ENCODE measurements at places on chromosomes 4 and X.
A peak's percentile ranks its signal among the peaks of the same experiment; 100 is the strongest.

- peak; percentile 13 for DNase-seq
Measured at GRCh38 chrX:47146121-47146935, 1.3 kb downstream of the RBM10 start.

DNA sequence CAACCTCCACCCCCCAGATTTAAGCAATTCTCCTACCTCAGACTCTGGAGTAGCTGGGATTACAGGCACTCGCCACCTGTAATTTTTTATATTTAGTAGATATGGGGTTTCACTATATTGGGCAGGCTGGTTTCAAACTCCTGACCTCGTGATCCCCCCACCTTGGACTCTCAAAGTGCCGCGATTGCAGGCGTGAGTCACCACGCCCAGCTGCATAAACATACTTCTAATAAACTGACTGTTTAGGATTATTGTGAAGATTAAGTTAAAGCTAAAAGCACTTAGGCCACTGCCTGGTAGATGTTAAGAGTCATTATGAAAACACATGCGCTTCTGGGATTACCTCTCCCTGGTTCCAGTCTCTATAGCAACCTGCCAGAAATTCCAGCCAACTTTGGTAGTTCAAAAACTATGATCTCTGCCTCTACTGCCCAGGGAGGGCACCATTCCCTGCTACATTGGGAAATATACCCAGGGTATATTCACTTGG, 30.2 kb upstream of the GRIA3 start:
- DNase-seq: no peak

DNA sequence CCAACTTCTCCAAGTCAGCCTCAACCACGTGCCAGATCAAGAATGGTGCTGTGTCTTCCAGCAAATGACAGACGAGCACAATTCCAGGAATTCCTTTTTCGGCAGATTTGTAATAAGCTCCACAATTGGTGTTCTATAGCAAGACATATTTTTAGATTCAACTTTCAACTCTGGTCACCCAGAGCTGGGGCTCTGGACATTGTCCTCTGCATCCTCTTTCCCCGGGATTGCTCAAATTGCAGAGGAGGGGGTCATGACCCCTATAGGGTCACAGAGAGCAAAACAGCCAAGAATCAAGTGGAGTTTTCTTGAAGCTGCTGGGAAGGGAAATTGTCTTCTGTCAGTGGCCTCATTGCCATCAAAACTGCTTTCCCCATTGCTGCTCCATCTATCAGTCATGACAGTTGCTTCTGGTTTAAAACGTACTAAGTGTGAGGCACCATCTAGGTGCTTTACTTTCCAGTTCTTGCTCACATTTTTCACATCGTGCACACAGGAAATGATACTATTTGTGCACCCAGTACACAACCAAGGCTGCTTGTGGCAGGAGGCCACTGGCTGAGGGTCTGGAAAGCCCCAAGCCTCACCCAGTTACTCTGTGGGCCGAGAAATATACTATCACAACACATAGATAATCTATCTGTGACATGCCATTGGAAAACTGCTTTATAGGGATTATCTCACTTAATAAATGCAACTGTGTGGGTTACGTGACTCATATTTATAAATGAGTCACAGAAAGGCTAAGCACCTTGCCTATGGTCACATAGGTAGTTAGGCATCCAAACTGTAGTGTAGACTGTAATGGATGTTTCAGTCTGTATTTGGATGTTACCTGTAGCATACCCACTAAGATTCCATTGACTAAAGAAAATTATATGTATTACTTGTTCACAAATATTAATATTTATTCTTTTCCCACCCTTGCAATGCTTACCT, 91.7 kb upstream of the PHOX2B start:
- DNase-seq: no peak

DNA sequence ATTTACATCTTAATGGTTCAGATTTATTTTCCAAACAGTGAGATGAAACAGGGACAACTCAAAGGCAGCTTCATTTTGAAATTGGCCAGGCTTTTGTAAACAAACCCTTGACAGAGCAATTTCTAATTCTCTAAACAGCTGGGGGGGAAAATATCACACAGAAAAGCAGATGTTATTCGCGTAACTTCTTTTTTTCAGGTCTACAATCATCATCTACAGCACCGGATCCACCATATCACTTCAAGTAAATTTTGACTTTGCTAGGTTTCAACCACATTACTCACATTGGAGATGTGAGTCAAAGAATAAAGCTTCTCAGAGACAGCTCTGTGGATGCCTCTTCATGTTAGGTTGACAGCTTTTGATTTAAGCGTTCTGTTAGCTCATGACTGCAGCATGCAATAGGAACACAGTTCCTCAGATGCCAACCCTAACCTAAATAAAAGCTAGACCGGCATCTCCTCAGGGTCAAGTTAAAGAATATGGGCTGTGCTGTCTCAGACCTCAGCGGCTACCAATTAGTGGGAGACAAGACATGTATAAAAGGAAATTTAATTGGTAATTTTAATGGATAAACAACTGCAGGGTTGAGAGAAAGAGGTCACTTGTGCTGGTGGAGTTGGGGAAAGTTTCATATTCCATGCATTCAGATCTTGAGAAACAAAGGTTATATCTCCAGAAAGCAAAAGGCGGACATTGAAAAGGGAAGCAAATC, 26.8 kb downstream of the AMELX start:
- no peak for DNase-seq

GRCh38 chr4:68954126-68954525, 2.5 kb upstream of the UGT2A3 start:
- DNase-seq: no peak

- DNase-seq: no peak
Measured at GRCh38 chrX:8851231-8851886, 50.2 kb upstream of the FAM9A start.

DNA sequence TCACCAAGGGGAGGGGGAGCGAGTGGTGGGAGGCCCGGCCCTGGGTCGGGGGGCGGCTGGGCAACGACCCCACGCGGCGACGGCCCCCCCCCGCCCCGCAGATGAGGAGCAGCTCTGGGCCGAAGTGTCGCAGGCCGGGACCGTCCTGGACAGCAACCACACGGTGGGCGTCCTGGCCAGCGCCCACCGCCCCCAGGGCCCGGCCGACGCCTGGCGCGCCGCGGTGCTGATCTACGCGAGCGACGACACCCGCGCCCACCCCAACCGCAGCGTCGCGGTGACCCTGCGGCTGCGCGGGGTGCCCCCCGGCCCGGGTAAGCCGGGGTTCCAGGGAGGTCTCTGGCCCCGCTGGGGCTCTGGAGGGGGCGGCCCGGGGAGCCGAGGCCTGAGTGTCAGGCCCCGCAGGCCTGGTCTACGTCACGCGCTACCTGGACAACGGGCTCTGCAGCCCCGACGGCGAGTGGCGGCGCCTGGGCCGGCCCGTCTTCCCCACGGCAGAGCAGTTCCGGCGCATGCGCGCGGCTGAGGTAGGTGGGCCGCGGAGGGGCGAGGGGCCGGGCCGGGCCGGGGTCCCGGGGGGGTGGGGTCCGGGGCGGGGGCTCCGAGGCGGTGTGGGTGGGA, 8.7 kb upstream of the FGFRL1 start:
- no peak for DNase-seq

DNA sequence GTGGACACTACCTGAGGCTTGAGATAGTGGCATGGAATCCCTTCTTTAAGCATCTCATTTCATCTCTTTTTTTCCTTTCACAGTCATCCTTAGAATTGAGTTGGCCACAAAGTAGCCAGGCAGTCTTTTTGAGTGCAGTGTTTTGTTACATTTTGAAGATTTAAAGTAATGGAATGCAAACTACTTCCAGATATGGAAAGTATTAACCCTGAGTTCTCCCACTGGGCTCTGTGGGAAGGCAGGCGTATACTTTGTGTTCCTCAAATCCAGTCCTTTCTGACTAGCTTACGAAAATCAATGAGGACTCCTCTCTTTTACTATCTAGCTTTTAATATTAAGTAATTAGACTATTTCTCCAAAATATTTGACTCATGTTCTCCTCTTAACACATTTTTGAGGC, 29.9 kb downstream of the PCDH10 start:
- DNase-seq: no peak

DNA sequence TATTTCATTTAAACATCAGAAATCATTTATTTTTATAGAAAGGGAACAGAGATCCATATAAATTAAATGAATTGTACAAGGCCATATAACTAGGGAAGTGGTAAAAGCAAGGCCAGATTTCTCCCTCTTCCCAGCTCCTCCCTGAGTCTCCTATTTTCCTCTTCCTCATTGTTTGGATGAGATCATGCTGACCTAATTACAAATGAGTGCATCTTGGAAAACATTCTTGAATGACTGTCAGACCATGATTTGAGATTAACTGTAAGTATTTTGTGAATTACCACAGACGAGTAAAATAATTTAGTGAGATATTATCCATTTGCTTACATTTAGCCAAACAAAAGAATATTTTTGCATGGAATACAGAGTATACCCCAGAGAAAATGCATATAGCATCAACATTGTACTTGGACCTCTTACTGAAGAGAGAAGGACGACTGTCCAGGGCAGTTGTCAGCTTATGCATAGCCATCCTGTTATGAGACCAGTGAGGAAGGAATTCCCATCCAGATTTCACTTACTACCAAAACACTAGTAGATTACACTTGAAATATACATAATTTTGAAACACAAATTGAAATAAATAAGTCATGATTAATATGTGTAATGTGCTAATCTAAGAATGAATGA, 47.3 kb downstream of the SLAIN2 start:
- no peak for DNase-seq

DNA sequence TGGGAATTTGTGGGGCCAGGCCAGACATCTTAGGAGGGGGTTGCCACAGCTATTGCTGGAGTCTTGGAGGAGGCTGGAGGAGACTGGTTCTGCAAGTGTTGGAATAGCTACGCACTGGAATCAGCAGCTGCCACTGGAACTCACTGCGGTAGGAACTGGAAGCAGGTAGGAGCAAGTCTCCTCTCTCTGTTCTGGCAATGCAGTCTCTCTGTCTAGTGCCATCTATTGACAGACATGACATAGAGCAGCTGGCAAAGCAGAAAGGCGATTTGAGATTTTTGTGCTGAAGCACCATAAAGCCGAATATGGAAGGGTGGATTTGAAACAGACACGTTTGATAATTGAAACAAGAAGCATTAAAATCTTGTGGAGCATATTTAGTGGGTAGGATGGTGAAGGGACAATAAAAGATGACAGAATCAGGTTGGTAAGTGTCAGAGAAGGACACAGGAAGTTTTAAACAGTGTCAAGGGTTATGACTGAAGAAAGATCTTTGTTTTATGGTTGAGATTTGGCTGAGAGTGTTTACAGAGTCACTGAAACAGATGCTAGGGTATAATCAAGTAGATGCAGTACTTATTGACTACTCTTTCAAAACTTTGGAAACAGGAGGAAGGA, 23.5 kb upstream of the SYNPO2 start:
- peak; percentile 35 for DNase-seq

DNA sequence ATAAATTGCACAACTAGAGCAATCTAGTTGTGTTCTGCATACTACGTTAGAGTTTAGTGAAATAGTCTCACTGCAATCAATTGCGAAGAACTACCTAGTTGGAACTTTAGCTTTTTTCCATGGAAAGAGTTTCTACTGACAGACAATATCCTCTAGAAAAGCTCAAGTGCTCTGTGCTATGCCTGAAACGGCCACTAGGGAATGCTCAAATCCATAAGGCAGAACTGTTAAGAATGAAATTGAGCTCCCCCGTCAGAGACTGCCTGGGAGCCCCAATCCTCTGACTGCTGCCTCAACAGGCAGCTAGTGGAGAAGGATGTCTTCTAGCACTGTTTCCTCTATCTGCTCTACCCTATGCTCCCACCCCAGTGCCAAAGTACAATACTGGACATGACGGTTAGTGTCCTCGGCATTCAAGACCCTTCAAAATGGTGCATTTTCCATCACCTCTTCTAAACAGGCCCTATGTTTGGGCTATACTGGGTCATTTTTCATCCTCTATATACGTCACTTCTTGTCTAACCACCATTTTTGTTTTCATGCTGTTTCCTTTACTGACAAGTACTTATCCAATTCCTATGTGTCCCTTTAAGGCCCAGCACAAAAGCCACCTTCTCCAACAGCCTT, 35.3 kb downstream of the FRMD7 start:
- peak; percentile 28 for DNase-seq

- DNase-seq: peak; percentile 89
Measured at GRCh38 chrX:100413229-100413628, 3.2 kb upstream of the PCDH19 start.

DNA sequence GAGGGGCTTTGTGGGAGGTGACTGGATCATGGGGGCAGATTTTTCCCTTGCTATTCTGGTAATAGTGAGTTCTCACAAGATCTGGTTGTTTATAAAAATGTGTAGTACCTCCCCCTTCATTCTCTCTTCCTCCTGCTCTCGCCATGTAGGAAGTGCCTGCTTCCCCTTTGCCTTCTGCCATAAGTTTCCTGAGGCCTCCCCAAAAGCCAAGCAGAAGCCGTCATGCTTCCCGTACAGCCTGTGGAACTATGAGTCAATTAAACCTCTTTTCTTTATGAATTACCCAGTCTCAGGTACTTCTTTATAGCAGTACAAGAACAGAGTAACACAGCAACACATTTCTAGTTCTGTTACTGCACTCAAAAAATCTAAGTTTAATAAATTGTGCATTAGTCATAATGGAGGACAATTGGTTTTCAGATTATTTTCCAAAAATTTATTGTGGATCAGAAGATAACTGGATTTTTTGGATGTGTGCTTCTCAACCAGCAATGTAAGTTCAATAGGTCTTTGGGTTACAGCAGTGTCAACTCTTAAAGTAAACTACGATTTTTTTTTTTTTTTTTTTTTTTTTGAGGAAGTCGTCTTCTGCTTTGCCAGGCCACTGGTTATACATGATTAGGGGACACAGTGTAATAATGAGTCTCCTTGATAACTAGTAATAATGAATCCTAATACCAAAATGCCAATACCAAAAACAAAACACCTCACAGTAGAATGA, 69.9 kb downstream of the CHIC2 start:
- DNase-seq: no peak

DNA sequence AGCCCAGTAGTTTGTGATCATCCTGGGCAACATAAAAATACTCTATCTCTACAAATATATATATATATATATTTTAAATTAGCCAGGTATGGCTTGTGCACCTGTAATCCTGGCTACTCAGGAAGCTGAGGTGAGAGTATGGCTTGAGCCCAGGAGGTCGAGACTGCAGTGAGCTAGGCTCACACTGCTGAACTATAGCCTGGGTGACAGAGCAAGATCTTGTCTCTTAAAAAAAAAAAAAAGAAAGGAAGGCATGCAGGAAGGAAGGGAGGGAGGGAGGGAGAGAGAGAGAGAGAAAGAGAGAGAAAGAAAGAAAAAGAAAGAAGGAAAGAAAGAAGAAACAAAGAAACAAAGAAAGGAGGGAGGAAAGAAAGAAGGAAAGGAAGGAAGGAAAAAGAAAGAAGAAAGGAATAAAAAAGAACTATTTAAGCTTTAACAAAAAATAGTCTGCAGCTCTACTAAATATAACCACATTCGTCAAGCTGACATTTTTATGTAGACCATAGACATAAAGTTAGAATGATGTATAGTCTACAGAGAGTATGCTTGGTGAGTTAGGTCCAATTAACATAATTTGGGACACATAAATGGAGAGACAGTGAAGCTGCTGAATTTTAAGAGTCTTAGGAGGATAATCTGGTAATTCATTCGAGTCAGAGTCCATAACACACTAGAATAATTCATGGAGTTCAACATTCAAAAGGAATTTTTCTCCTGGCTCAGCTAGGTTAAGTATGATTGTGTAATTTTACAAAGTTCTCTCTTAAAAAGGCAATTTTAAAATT, 111.9 kb downstream of the GLRA3 start:
- no peak for DNase-seq

All from brain (organoid and tissue), 16 donors.